Thymus (tissue), 14 donors: ENCODE measurements at places on chromosomes 5 and 9. TPM values are rescaled to one million over a fixed set of nuclear protein-coding genes. Genes with fewer than 3 reads are reported as not detected.

DNA sequence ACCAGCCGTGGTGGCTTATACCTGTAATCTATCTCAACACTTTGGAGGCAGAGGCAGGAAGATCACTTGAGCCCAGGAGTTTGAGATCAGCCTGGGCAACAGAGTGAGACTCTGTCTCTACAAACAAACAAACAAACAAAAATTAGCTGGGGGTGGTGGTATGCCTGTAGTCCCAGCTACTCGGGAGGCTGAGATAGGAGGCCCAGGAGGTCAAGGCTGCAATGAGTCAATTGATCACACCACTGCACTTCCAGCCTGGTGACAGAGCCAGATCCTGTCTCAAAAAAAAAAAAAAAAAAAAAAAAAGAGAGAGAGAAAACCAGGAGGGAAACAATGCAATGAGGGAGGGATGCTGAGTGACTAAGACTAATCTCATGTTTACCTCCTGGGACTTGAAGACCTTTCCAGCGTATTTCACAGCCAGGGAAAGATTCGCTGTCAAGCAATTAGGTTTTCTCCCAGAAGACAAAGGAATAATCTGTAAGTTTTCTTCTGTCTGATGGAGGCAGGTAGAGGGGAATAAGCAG lies 51.1 kb upstream of the MIER3 start:
- DNase-seq: no peak

MGAT1 gene
- 53.4 TPM for total RNA-seq

GRCh38 chr5:134502259-134502658 lies 23.2 kb upstream of the JADE2 start:
- no peak for DNase-seq

GRCh38 chr5:38107096-38107495 lies 151.3 kb upstream of the EGFLAM start:
- no peak for DNase-seq

DNA sequence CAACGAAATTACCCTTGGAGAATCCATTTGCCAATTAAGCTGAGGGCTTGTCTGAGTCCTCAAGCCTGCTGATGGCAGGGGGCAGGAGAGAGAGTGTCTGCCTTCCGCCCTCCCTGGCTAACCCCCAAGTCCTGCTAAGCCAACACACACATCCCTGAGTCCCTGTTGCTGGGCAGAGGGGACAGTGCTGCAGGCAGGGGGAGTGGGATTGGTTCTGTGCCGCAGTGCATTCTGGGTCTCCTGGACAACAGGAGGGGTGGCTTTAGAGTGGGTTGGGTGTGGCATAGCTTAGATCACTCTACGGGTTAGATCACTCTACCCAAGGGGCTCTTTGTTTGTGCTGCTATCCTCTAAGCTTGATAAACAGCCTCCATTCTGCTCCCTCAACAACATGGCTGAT lies 427.7 kb downstream of the CDK5RAP2 start:
- DNase-seq: no peak

DNA sequence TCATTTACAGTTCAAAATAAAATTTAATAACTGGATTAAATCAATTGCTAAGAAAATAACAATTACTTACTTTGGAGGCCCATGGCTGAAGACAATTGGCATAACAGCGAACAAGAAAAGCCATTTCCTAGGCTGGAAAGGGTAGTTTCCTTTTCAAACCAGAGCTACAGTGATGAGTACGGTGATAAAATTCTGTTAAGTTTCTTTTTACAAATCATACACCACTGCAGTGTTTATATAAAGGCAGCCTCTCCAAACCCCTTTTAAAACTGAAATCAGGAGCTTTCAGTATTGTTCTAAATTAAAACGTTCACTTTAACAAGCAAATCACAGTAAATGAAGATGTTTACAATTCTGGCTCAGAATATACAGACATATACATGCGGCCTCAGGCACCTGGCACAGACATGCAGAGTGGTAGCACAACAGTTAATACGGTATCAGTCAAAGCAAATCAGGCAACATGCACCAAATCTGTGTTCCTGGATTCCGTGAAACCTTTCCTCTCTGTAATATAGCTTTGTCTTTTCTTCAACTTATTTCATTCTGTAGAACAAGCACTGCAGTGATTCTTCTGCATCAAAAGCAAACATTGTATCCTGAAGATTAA lies 102.9 kb downstream of the RAPGEF6 start:
- DNase-seq: no peak
